ENCODE measurements at places on chromosomes 1 and 21.

DNA sequence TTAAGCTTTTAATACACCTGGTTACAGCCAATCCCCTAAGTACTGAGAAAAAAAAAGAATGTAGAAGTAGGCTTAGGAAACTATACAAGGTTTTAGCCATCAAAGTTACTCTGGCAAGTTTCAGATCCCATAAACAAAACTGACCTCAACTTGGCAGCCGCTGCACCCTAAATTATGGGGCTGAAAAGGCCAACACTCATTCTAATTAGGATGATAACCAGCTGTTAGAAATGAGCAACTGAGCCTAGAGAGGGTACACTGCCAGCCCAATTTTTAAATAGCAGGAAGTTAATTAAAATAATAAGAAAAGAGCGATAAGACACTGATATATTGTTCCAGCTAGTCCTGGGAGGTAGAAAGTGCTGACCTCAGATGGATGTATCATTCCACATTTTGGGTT is 105.7 kb upstream of the VAV3 start:
- DNase-seq: no peak

DNA sequence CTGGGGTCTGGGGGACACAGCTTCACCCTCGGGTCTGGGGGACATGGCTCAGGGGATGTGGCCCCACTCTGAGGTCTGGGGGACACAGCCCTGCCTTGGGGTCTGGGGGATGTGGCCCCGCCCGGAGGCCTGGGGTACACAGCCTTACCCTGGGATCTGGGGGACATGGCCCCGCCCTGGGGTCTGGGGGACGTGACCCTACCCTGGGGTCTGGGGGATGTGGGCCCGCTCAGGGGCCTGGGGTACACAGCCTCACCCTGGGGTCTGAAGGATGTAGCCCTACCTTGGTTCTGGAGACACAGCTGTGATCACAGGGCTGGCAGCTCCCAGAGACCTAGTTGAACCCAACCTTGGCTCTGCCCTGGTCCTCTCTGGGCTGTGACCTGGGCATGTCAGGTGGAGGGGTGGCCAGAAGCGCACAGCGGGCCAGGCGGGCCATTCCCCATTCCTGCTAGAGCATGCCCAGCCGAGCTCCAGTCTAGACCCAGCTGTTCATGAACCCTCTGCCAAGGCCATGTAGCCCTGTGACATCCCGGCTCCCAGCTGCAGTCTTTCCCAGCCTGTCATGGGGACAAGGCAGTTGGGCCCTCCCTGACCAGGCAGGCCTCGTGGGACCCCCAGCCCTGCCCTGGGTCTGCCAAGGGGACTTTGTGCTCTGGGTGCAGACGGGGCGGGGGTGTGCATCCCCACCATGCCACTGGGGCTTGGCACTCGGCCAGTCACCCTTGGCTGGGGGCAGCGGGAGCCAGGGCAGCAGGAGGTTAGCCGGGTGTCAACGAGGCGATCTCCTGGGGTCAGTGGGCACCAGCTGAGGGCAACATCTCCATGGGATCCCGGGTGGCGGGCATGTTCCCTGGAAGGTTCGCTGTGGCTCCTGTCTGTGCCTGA is 43.9 kb downstream of the WNT9A start:
- DNase-seq: no peak

GRCh38 chr1:53644909-53645689 is 93.9 kb downstream of the GLIS1 start:
- no peak for DNase-seq

GRCh38 chr1:154768456-154769125 is 101.5 kb downstream of the KCNN3 start:
- no peak for DNase-seq

- no peak for DNase-seq
Observed at GRCh38 chr1:30130099-30130498, 593.3 kb downstream of the MATN1 start.

- no peak for DNase-seq
Observed at GRCh38 chr1:18836654-18837053, 22.8 kb downstream of the TAS1R2 start.

DNA sequence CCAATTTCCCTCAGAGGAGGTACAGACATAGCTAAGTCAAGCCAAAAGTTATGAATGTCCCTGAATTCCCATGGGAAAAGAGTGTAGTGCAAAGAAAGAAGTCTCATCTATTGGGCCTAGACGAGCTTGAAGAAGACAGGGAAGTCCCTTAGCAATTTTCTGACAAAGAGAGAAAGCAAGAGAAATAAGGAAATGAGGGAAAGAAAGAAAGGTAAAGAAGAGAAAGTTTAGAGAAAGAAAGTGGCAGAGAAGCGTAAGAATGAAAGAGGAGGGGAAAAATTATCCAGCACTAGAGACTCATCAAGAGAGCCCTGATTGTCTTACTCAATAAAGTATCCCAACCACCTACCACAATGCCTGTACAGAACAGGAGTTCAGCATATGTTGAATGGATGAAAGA is 40.6 kb upstream of the FOXD3 start:
- DNase-seq: no peak

- no peak for DNase-seq
Observed at GRCh38 chr21:20424943-20425342, 573.3 kb upstream of the NCAM2 start.

GRCh38 chr1:15639262-15639661 is 22.0 kb downstream of the DDI2 start:
- no peak for DNase-seq

GRCh38 chr1:179785031-179785431 is 41.9 kb downstream of the FAM163A start:
- DNase-seq: no peak

DNA sequence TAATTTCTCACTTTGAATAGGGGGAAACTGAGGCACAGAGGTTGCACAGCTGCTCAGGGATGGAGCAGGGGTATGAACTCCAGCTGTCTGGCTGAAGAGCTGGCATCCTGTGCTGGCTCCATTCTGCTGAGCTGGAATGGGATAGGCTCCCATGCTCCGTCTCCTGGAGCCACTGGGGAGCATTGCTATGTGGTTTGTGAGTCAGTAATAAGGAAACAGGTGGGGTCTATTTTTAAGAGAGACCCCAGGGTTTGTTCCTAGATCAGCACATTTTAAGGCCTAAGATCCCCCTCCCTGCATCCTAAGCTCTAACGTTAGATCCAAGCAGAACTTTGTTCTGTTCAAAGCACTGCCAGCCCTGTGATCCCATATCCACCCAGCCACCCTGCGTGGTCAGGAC is 72.2 kb downstream of the LACTBL1 start:
- no peak for DNase-seq

GRCh38 chr1:156797212-156797871 is 19.3 kb downstream of the SH2D2A start:
- no peak for DNase-seq

- no peak for DNase-seq
Observed at GRCh38 chr1:235313931-235314678, 13.9 kb downstream of the ARID4B start.

DNA sequence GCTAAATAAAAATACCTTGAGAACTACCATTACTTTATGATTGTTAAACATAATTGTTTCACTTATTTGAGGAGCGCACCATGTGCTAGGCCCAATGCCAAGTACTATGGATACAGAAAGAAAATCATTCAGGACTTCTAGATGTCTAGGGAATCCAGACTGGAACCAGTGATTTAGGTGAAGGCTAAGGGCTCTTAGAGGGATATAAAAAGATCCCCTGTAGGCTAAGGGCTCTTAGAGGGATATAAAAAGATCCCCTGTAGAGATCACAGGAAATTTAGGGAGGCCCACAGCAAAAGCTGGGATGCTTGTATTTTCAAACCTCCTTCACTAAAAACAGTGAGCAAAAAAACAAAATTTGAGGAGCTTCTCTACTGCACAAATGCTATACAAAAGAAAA is 6.7 kb downstream of the TOR1AIP2 start:
- no peak for DNase-seq

DNA sequence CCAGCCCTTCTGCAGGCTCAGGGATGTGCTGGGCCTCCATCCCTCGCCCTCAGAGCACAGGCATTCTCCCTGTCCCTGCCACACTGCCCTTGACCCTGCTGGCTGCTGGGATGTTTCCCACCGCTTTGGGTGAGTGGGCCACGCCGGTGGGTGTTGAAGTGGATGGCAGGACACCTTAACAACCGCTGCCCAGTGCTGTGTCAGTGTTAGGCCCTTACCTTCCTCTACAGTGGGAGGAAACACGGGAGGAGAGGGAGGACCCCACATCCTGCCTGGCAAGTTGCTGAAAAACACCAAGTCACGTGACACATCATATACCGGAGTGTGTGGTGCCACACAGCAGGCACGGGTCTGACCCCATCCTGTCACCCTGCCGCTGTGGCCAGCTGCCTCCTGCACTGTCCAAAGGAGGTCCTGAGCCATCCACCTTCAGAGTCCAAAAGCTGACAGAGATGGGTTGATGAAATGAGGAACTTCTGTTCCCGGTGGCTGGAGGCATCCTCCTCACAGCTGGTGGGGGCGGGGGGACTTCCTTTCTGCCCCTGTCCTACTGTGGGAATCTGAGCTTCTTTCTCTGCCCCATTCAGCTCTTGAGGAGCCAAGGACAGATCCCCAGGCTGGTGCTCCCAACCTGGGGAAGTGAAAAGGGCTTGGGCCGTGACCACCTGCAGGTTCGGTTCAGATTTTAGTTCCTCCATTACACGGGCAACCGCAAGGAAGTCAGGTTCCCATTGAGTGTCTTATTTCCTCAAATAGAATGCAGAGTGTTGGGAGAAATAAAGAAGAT is 3.2 kb upstream of the THEMIS2 start:
- DNase-seq: no peak

- DNase-seq: no peak
Observed at GRCh38 chr1:5525597-5526384, 466.4 kb downstream of the NPHP4 start.
